ENCODE measurements at places on chromosomes 11 and 22.

DNA sequence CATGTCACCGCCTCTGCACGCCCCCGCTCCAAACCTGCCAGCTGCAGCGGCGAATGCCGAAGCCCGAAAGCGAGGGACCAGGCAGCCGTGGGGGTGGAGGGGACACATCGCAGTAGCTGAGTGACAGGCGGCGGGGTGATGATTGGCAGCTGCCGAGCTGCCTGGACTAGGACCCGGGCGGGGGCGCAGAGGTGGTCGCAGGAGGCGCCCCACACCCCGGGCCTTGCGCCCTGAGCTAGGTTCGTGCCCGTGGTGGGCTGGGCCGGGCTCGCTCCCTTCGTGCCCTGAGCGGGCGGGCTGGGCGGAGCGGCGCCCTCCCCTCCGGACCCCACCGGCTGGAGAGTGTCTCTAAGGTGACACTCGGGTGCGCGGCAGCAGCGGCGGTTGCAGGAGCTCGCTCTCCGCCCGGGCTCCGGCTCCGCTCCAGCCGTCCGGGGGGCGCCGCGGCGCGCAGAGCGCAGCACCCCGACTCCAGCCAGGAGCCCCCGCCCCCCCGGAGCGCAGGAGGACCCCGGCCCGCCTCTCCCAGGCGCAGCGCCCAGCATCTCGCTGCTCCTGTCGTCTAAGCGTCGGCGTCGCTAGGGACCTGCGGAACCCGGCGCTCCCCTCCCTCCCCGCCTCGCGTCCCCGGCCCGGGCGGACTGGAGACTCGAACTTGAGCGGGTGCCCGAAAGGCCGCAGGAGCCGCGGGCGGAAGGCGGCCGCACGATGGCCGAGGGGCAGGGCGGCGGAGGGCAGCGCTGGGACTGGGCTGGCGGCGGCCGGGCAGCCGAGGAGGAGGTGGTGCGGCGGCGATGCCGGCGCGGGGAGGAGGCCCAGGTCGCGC lies 14.5 kb upstream of the DGKZ start:
- no peak for DNase-seq

- no peak for DNase-seq
These were observed 116.2 kb downstream of the KIF18A start for GRCh38 chr11:27991736-27992135.

- DNase-seq: no peak
These were observed 7.0 kb downstream of the EXPH5 start for GRCh38 chr11:108586600-108586999.

GRCh38 chr11:89159974-89160373 lies 17.7 kb upstream of the TYR start:
- no peak for DNase-seq

- DNase-seq: peak; percentile 64
These were observed 104.0 kb downstream of the FAR1 start for GRCh38 chr11:13772223-13773046.

- no peak for DNase-seq
These were observed 736.0 kb upstream of the LRRC4C start for GRCh38 chr11:42195289-42196013.

DNA sequence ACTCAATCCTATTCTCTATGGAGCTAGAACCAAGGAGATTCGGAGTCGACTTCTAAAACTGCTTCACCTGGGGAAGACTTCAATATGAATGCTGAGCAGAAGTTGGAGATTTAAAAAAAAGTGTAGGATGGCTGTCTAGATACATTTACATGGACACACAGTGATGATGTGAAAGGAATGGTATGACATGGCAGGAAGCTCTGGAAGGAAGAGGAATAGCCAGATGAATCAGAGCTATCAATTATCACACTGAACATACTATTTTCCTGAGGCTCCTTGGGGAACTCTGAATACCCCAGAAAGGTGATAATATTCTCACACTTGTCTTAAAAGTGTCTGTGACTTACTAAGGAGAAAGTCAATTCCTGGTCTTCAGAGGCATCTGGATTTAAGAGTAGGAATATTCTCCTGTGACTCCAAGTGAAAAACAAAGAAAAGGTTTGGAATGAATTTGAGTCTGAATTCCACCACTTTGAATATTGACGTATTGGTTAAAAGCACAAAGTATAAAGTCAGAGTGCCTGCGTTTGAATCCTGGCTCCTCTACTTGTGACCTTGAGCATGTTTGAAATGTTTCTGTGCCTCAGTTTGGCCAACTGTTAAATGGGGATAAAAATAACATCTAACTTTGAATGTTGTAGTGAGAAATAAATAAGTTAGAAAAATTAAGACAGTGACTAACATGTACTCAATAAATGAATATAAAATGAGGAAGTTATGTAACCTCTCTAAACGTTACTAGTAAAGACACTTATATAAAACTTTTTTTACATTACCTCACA lies 1.3 kb downstream of the OR52D1 start:
- DNase-seq: no peak

DNA sequence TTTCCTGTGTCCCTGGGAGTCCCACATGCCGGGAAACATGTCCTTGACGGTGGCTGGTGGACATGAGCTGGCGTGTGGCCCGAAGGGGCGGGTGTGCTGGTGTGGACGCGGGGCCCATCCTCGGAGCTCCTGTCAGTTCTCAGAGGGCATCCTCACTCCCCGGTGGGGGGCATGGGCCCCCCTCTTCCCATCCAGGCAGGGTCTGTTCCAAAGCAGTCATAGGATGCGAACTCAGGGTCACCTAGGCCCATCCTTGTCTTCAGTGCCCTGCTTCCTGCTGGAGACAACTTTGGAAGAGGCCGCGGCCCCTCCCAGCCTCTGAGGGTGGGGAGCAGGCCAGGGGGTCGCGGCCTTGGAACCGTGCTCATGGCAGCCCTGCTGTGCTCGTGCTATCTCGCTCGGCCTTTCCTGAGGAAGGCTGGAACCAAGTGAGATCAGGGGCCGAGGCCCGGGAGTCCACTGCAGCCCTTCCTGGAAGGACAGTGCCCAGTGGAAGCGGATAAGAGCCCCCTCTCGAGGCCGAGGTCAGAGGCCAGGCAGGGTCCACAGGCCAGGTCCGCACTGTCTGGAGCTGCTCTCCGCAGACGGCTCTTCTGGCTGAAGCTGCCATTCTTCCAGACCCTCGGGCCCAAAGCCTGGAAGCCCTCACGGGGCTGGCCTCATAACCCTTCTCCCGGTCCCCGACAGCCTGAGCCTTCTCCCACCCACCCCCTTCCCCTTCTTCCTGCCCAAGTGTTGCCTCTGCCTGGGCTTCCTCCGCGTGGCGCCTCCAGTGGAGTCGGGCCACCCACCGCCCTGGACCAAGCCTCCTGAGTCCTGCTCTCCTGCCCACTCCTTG lies 8.7 kb downstream of the GRK2 start:
- no peak for DNase-seq

DNA sequence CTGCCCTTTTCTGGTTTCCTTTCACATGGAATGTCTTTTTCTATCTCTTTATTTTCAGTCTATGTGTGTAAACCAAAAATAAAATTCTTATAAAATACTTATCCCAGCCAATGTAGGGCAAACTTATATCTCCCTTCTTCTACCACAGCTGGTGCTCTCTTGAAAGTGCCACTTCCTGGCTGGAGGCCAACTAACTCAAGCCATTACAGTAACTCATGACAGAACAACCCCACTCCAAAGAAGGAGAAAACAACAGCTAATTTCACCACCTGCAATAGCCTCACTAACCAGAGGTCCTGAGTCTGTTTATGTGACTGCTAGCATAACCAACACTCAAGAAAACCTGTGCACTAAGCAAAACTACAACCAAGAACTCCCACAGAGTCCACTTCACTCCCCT lies 74.9 kb upstream of the DBX1 start:
- no peak for DNase-seq

- no peak for DNase-seq
These were observed 22.6 kb downstream of the MPPED1 start for GRCh38 chr22:43434275-43434927.

DNA sequence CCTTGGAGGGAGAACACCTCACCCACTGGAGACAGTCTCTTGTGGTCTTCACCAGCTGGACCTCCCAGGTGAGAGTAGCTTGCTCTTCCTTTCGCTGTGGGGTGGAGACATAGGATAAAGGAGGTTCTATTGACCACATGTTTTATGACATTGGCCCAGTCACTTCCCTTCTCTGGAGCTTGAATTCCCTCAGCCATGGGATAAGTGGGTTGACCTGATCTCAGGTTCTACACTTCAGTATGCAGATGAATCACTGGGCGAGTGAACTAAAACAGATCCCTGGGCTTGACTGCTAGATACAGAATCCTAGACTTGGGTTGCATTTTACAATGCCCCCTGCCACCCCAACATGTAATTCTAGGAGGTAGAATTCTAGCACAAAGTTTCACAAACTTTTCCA lies 54.8 kb upstream of the PRSS23 start:
- DNase-seq: no peak
